Heart left ventricle (tissue), 16 donors: ENCODE measurements at places on chromosomes 11 and 22.

DNA sequence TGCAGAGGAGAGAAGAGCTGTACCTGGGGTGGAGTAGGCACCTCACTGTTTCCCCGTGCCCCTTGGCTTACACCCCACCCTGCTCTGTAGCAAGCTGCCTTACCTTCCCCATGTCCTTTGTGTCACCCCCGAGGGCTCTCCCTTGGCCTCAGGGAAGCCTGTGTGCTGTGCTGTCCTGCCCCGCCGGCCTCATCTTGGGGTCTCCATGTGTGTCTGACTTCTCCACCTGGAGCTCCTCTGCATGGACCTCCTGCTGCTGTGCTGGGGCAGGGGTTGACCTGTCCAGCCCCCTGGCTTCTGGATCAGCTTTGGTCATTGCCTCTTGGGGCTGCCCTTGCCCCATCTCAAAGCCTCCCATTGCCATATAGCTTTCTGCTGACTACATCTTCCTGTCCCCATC is 59.8 kb downstream of the OSBP2 start:
- no peak for DNase-seq

DNA sequence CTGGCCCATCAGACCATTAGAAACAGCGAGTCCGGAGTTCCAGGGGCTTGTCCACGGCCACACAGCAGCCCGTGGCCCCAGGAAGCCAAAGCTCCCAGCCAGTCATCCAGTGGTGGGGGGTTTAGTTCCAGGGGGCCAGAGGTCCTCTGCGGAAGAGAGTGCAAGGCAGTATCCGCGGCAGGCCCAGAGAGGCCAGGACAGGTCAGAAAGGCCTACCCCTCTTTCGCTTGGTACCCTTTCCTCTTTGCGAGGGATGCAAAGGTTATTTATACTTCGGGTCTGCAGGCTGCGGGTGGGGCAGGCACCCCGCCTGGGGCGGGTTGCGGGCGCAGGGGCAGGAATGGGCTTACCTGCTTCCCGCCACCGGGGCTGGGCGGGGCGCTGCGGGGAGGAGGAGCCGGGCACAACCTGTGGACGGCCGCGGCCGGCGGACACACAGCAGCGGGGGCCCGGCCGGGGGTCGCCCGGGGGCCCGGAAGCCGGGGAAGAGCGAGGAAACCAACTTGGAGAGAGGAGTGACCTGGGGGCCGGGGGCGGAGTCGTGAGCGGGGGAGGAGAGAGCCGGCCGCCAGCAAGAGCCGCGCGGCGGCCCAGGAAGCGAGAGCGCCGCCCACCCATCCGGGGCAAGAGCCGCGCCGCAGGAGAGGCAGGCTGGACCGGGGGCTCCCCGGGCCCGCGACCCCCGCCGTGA is at the start of gene SH3BP1:
Gene SH3BP1 (plus strand): TSS at position 600 of the 691 bp plus-strand sequence. CDS start 119 bp downstream, outside the sequence.
- peak; percentile 78 for DNase-seq

DNA sequence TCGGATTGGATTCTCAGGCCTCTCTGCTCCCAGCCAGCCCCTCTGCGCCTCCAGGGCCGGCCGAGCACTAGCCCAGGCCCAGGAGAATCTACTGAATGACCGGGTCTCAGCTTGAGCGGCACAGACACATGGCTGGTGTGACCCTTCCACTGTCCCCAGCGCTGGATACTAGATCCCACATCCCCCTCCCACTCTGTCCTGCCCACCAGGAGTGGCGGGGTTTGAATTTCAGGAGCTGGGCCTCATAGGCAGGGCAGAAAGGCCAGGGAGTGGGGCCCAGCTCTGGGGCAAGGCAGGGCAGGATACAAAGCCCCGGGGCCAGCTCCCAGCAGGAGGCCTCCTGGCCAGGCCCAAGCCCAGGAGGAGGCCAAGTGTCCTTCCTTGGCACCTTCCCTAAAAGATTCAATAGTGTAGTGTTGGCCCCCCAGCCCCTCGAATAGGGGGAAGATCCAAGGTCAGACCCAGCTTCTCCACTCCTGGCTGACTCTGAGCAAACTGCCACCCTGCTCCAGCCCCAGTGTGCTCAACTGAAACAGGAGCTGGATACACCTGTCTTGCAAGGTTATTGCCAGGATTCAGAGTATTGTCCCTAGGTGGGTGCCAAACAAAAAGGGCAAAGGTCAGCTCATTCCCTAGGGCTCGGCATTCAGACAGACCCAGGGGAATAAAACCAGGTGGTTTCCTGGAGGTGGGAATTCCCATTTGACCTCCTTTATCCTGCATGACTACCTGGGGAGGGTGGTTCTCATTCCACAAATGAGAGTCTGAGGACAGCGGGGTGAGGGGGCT is 22.5 kb upstream of the TCF20 start:
- no peak for DNase-seq

- no peak for DNase-seq
These were observed 1.3 kb downstream of the MACROD1 start for GRCh38 chr11:64164392-64165312.

- no peak for DNase-seq
These were observed 6.1 kb upstream of the CRYBB3 start for GRCh38 chr22:25193548-25193947.

GRCh38 chr11:116070520-116070919 is 566.3 kb upstream of the CADM1 start:
- no peak for DNase-seq

- DNase-seq, result no peak
These were observed 55.4 kb downstream of the PDE2A start for GRCh38 chr11:72618803-72619202.

GRCh38 chr22:32185821-32186220 is 19.1 kb downstream of the RFPL2 start:
- no peak for DNase-seq

- no peak for DNase-seq
These were observed 106.8 kb upstream of the ALX4 start for GRCh38 chr11:44416776-44417175.

DNA sequence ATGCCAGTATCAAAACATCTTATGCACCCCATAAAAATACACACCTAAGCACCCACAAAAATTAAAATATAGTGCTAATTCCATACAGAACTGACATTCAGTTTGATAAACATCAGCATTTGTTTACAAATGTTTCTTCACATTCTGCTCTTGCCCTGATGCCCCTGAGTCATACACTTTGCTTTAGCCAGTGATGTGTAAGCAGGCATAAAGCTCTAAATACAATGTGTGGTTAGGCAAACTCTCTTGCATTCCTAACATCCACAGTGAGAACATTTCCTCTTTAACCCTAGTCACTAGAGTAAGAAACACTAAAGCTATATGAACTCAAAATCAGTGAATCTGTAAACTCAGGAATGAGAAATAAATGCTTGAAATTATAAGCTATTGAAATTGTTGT is 1060.7 kb downstream of the FAM181B start:
- no peak for DNase-seq

DNA sequence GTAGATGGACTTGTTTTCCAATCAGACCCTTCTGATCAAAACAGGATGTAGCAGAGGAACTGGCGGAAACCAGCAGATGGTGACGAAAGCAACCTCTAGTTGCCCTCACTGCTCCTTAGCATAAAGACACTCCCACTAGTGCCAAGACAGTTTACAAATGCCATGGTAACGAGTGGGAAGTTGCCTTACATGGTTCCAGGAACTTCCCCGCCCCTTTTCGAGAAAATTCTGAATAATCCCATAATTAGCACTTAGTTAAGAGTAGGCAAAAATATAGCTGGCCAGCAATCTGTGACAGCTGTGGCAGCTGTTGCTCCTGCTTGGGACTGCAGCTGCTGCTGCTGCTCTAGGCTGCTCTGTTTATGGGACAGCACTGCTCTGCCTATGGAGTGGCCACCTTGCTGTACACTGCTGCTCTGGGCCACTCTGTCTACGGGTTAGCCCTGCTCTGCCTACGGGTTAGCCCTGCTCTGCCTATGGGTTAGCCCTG is 33.4 kb upstream of the SORL1 start:
- DNase-seq, result peak; percentile 29

GRCh38 chr11:72783144-72783905 is 10.5 kb downstream of the STARD10 start:
- no peak for DNase-seq

DNA sequence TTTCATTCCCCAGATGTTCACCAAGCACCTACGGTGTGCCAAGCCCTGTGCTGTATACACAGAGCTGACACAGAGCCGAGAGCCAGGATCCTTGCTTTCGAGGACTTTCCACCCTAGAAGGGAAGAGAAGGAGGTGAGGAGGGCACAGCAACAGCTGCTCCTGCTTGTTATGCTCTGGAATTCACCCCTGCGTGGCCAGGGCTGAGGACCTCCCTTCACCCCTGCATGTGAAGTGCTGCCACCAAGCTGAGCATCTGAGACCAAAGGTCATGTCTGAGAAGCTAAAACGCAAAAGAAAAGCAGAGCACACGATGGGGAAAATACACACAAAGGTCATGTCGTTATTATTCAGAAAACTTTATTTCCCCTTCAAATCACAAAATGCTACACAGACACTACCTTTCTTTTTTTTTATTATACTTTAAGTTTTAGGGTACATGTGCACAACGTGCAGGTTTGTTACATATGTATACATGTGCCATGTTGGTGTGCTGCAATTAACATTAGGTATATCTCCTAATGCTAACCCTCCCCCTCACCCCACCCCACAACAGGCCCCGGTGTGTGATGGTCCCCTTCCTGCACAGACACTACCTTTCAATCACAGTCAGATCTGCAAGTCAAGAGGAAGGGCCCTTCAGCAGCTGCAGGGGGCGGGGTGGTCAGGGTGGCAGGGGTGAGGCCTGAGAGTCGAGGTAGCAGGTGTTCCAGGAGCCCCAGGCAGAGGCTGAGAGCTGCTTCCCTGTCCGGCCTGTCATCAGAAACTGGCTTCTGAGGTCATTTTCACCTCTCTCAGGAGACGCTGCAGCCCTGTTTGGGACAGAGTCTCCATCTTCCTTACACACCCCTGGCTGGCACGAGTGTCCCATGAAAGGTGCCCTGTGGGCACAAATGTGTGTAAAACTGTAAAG is 40.1 kb upstream of the PRR5 start:
- DNase-seq, result no peak

GRCh38 chr11:12280199-12280837 is 97.1 kb upstream of the PARVA start:
- no peak for DNase-seq

DNA sequence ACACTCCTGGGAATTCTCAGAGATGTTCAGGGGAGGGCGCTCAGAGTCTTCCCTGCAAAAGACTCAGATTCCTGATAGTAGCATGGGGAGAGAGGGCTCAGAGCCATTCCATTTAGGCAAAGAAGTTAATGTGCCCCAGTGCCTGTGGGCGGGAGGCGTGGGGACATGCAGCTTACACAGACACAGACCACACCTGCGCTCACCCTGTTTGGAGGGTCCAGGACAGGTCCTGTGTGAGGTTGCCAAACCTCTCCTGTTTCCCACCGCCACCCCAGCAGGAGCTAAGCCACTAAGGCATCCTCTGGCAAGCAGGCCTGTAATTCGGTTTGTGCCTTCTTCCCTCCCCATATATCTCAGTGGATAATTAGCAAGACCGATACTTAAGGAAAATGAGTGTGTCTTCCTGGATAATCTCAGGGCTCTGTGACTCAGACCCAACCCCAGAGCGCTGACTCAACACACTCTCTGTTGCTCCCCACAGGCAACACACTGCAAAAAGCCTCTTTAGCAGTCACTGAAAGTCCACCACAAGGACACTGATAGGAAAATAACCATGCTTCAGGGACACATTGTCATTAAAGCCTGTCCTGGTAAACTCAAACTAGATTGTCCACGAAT is 118.9 kb upstream of the LMO1 start:
- no peak for DNase-seq

GRCh38 chr11:122979103-122979814 is 2.4 kb downstream of the BSX start:
- DNase-seq, result no peak

DNA sequence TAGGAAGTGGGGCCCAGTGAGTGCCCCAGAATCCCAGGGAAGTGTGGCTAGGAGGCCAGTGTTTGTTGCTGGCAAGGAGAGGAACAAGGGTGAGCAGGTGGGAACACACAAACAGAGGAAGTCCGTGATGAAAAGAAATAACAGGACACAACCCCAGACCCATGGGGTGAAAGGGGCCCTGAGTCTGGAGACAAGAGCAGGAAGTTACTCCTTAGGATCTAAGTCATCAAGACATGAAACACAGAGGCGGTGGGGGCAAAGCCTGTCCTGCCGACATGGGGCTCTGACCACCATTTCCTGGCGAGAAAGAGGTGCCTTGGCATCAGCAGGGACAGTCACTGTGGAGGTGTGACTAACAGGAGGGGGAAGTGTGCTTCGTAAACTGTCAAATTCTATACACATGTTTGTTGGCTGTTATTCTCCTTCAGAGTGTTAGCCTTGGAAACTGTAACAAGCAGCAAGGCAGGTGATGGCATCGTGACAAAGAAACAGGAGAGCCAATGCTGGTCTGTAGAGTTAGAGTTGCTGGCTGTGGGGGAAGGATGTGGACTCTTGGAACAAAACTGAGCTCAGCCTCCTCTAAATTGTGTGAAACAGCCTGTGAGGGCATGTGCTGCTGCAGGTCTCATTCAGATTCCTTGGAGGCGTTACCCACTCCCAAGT is 21.7 kb downstream of the CHST1 start:
- DNase-seq, result no peak

- no peak for DNase-seq
These were observed 3.7 kb upstream of the PLAAT4 start for GRCh38 chr11:63532799-63533475.

GRCh38 chr22:47623066-47623762 is 860.8 kb downstream of the TBC1D22A start:
- DNase-seq, result no peak

DNA sequence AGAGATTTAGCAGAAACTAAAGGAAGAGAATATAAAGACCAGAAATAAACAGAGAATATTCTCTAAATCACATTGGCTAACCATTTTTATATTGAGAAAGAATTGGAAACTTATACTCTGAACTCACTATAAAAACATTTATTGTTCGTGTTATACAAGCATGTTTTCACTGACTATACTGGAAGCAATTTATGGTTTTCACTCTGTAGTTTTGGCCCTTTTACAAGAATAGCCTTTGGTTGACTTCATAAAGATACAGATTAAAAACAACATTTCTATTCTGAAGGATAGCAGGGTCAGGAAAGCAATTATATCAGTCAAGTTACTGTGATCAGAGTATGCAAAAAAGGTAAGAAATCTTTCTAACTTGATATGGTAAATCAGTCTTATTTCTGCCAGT is 965.7 kb upstream of the FAT3 start:
- DNase-seq, result no peak

- no peak for DNase-seq
These were observed 360.2 kb downstream of the KCNA4 start for GRCh38 chr11:29656597-29656996.

DNA sequence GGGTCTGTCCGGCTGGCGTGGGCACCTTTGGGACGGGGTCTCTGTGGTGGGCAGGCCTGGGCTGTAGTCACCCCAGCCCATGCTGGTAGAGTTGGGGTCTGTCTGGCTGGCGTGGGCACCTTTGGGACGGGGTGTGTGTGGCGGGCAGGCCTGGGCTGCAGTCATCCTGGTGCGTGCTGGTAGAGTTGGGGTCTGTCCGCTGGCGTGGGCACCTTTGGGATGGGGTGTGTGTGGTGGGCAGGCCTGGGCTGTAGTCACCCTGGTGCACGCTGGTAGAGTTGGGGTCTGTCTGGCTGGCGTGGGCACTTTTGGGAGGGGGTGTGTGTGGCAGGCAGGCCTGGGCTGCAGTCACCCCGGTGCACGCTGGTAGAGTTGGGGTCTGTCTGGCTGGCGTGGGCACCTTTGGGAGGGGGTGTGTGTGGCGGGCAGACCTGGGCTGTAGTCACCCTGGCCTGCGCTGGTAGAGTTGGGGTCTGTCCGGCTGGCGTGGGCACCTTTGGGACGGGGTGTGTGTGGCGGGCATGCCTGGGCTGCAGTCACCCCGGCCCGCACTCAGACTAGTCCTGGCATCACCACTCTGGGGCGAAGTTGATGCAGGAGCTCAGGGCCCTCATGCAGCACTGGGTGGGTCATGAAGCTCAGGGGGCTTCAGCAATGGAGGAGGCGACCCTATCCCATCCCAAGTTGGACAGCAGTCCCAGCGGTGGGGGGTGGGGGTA is 19.3 kb downstream of the PRR33 start:
- DNase-seq, result no peak

- DNase-seq, result no peak
These were observed 672.1 kb downstream of the TBC1D22A start for GRCh38 chr22:47434336-47435203.
